H9 (cell line): ENCODE measurements at places on chromosomes 2 and 18.

DNA sequence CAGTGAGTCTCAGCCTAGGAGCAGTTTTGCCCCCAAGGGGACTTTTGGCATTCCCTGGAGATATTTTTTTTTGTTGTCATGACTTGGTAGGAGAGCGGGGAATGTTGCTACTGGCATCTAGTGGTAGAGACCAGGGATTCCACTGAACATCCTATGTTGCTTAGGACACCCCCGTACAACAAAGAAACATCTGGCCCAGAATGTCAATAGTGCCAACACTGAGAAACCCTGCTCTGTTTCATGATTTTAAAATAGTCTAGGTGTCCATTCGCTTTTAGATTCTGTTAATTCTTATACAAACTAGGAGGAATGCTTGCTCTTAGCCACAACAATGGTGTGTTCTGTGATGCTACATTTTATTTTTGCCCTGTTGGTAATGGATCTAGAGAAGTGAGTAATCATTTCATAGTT, 225.8 kb upstream of the SIX3 start:
- no peaks in the 10 kb centered on the region for H3K36me3 ChIP-seq
- no peaks in the 10 kb centered on the region for H3K27me3 ChIP-seq
- H3K4me1 ChIP-seq, result no peaks in the 10 kb centered on the region

DNA sequence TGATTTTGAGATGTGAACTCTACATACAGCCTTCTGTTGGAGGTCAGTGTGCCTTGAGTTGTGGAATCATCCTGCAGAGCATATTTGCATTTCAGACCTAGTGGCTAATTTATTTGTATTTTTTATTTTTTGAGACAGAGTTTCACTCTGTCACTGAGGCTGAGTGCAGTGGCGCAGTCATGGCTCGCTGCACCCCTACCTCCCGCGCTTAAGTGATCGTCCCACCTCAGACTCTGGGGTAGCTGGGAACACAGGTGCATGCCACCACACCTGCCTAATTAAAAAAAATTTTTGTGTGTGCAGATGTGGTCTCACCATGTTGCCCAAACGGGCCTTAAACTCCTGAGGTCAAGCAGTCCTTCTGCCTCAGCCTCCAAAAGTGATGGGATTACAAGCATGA, 104.4 kb downstream of the ASXL3 start:
- no peaks in the 10 kb centered on the region for H3K36me3 ChIP-seq
- H3K27ac ChIP-seq, result no peak overlapping the region
- H3K4me3 ChIP-seq, result no peak overlapping the region
- H3K27me3 ChIP-seq, result no peaks in the 10 kb centered on the region
- DNase-seq, result no peak

DNA sequence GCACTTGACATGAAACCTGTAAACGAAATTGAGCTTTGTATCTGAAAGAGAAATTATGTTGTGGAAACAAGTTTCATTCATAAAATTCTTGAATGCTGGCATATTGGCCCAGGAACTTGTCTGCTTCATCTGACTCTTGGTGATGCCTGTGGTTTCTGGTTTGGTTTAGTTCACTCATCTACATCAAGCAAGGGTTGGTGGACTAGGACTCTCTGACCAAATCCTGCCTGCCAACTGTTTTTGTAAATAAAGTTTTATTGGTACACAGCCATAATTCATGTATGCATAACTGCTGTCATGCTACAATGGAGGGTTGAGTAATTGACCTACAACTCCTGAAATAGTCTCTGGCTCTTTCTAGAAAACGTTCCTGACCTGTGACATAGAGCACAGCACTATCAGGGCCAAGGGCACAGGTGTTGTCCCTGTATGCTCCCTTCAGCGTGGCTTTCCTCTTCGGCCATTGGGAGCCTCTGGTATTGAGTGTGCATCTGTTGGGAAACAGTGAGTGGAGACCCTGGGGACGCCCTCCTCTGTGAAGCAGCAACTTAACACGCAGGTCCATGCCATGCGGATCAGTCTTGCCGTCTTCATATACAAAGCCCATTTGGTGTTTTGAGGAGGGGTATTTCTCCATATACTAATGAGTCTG, 226.3 kb downstream of the SH3RF3 start:
- H3K4me1 ChIP-seq, result no peaks in the 10 kb centered on the region
- H3K27ac ChIP-seq, result no peak overlapping the region
- peak; percentile 6 for DNase-seq
- no peaks in the 10 kb centered on the region for H3K27me3 ChIP-seq

GRCh38 chr2:138018866-138019688, 54.8 kb downstream of the HNMT start:
- no peak for DNase-seq
- no peaks in the 10 kb centered on the region for H3K4me1 ChIP-seq
- H3K27me3 ChIP-seq, result no peaks in the 10 kb centered on the region
- no peak overlapping the region for H3K27ac ChIP-seq
- no peaks in the 10 kb centered on the region for H3K36me3 ChIP-seq

DNA sequence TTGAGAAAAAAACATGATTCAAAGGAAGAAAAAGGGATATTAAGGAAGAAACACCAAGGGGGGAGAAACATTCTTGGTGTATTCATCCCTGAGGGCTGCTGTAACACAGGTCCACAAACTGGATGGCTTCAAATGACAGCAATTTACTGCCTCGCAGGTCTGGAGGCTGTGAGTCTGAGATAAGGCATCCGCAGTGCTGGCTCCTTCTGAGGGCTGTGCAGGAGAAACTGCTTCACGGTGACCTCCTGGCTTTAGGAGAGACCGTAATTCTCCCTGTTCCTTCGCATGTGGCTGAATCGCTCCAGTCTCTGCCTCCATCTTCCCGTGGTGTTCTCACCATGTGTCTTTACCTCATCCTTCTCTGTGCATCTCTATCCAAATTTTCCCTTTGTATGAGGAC, 490.7 kb downstream of the EIPR1 start:
- no peaks in the 10 kb centered on the region for H3K27me3 ChIP-seq
- H3K27ac ChIP-seq, result no peak overlapping the region
- no peaks in the 10 kb centered on the region; the same call in 1 of the 2 replicates for H3K4me1 ChIP-seq
- H3K36me3 ChIP-seq, result peaks cover 8% of the 10 kb centered on the region; the same call in 2 of the 3 replicates

- no peaks in the 10 kb centered on the region for H3K27me3 ChIP-seq
- no peak overlapping the region for H3K4me3 ChIP-seq
- no peaks in the 10 kb centered on the region for H3K4me1 ChIP-seq
- no peak overlapping the region for H3K27ac ChIP-seq
Measured at GRCh38 chr2:181038796-181039195, 58.4 kb downstream of the UBE2E3 start.

GRCh38 chr2:14513903-14514302, 118.6 kb upstream of the LRATD1 start:
- no peak overlapping the region for H3K4me3 ChIP-seq
- no peaks in the 10 kb centered on the region for H3K36me3 ChIP-seq
- DNase-seq, result peak; percentile 31
- H3K27ac ChIP-seq, result no peak overlapping the region
- no peaks in the 10 kb centered on the region for H3K27me3 ChIP-seq

DNA sequence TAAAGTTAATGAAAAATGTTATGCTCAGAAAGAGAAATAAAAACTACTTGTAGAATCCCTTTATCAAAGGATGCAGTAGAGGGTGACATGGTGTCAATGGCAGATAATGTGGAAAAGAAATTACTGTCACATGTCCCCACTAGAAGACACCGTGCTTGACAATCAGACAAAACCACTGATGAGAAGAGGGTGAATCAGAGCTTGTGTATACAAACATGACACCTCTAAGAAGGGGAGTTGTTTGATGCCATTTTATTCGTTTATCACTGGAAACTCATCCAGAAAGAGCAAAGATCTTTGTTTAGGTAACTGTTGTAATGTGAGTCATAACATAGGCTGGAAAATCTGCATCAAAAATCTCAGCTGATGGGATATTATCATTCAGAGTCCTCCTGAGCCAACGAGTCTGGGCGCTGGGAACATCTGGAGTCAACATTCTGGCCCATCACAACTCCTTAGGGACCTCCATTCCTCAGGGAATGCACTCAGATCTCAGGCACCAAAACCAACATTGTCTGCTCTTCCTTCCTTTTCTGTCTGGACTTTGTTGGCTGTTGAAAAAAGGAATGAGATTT, 49.5 kb upstream of the RAB12 start:
- H3K4me1 ChIP-seq, result no peaks in the 10 kb centered on the region; the same call in 1 of the 2 replicates
- no peaks in the 10 kb centered on the region for H3K27me3 ChIP-seq
- no peaks in the 10 kb centered on the region for H3K36me3 ChIP-seq
- H3K27ac ChIP-seq, result no peak overlapping the region
- no peak for DNase-seq

GRCh38 chr2:176364273-176364977, 95.2 kb downstream of the MTX2 start:
- H3K36me3 ChIP-seq, result 0 out of 2 replicates have a peak, but pooled peaks cover 3% of the 10 kb centered on the region
- no peak overlapping the region for H3K27ac ChIP-seq
- no peaks in the 10 kb centered on the region for H3K27me3 ChIP-seq
- no peaks in the 10 kb centered on the region for H3K4me1 ChIP-seq
- no peak overlapping the region for H3K4me3 ChIP-seq

DNA sequence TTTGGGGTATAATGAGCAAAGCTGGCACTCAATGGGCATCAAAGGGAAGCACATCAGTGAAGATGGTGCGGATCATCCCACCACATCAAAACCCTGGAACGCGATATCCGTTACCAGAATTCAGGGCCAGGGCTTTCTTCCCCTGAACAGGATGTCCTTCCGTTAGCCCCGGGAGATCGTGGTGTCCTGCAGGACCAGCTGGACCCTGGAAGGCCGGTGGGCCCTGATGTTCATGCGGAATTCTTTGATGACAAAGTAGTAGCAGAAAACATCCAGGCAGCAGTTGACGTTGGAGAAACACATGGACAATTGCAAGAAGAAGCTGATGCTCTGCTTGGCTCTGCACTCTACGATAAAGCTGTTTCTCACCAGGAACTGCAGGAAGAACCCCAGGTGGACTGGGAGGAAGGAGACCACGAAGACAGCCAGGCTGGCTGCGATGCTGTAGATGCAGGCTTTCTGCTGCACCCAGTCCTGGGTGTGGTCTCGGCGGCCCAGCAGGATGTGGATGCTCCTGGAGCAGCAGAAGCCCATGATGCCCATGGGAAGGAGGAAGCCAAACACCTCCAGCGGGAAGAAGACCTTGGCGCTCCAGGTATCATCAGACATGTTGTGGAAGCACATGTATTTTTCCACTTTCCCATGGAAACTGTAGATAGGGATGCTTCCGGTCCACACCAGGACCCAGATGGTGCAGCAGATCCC, 15.0 kb downstream of the GPR55 start:
- no peak overlapping the region for H3K27ac ChIP-seq
- no peaks in the 10 kb centered on the region for H3K36me3 ChIP-seq
- H3K4me1 ChIP-seq, result peaks cover 3% of the 10 kb centered on the region; the same call in 1 of the 2 replicates
- H3K4me3 ChIP-seq, result no peak overlapping the region
- no peaks in the 10 kb centered on the region for H3K27me3 ChIP-seq

- no peak overlapping the region for H3K27ac ChIP-seq
- no peak for DNase-seq
- no peaks in the 10 kb centered on the region for H3K4me1 ChIP-seq
- H3K4me3 ChIP-seq, result no peak overlapping the region
- H3K27me3 ChIP-seq, result no peaks in the 10 kb centered on the region
Measured at GRCh38 chr2:8534729-8535468, 147.0 kb upstream of the ID2 start.

DNA sequence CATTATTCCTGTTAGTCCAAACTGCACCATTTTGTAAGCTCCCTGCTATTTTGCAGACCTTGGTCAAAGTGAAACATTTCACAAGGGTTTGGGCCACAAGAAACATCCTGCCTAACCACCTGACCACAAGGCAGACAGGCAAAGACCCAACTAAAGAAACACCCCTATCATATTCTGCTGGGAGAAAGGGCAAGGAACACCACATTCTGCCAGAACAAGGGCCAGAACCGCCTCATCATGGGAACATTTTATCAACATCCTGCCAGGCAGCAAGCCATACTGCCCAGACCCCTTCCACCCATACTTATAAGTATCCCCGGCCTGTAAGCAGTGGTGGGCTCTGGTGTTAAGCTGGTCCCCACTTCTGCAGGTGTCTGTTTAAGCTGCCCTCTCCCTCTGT, 12.0 kb upstream of the RAB31 start:
- H3K27ac ChIP-seq, result no peak overlapping the region
- H3K4me3 ChIP-seq, result no peak overlapping the region
- H3K27me3 ChIP-seq, result no peaks in the 10 kb centered on the region

- no peak overlapping the region for H3K4me3 ChIP-seq
- no peaks in the 10 kb centered on the region for H3K27me3 ChIP-seq
- no peak overlapping the region for H3K27ac ChIP-seq
- no peak for DNase-seq
- H3K36me3 ChIP-seq, result peaks cover 19% of the 10 kb centered on the region
- peaks cover 4% of the 10 kb centered on the region; the same call in 1 of the 2 replicates for H3K4me1 ChIP-seq
Measured at GRCh38 chr18:23226930-23227725, 91.8 kb downstream of the CABLES1 start.

DNA sequence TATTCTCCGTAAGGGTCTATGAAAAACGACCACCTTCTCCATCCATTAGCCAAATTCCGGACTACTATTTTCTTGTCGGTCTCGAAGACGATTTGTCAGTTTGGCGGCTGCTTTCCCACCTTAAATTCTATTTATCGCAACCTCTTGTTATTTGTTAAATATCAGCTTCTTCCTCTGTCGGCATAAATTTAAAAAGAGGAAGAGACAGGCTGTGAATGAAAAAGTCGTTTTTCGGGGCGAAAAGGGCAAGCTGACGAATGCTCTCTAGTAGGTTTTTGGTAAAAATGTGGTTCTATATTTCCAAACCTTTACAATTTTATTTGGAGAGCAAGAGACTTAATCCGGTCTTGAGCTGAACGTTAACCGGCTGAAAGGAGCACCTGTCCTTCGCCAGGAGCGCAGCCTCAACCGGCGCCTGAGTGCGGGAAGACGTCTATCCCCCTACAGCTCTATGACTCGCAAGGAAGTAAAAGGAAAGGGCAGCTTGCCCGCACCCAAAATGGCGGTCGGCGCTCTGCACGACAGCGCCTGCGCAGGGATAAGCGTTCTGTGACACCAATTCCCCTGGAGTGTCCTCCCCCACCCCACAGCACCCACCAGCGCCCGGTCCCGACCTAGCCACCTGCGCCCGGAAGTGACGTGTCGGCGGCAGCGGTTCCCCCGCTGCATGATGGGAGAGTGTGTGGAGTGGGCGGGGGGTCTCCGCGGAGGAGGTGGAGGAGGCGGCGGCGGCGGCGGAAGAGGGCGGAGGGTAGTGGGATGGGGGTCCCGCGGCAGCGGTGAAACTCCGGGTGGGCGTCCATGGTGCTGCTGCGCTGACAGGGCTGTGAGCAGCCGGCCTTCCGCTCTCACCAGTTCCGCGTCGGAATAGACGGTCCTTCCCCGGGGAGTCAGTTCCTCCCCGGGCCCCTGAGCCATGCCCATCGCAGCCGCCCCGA, at the start of gene AFTPH:
TSS of gene AFTPH (plus strand) at position 663 of the 938 bp plus-strand sequence. CDS start 27,147 bp downstream, outside the sequence.
- H3K36me3 ChIP-seq, result no peaks in the 10 kb centered on the region
- no peaks in the 10 kb centered on the region for H3K27me3 ChIP-seq
- H3K27ac ChIP-seq, result no peak within 1 kb of the TSS
- H3K4me3 ChIP-seq, result peak within 1 kb of the TSS; percentile 100

DNA sequence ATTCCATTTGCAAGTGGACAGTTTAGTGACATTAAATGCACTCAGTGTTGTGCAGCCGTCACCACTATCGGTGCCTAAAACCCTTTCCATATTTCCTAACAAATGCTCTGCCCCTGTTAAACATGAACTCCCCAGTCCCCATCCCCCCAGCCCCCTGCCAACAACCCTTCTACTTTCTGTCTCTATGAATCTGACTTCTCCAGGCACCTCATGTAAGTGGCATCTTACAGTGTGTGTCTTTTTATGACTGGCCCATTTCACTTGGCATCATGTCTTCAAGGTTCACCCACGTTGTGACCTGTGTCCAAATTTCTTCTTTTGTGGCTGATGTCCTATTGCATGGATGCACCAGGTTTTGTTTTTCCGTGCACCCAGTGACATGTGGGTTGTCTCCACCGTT, 140.9 kb upstream of the GPC1 start:
- no peak for DNase-seq
- H3K4me1 ChIP-seq, result no peaks in the 10 kb centered on the region; the same call in 1 of the 2 replicates
- H3K36me3 ChIP-seq, result no peaks in the 10 kb centered on the region
- no peak overlapping the region for H3K27ac ChIP-seq
